ENCODE measurements at places on chromosomes 5 and 9.
A peak's percentile ranks its signal among the peaks of the same experiment; 100 is the strongest.

DNA sequence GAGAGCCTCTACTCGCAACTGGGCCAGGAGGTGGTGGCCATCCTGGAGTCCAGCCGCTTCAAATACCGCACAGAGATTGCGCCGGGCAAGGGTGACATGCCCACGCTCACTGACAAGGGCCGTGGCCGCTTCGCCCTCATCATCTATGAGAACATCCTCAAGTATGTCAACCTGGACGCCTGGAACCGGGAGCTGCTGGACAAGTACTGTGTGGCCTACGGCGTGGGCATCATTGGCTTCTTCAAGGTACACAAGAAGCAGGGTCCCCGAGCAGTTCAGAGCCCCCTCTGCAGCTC is 13.5 kb downstream of the NDST1 start:
- DNase-seq = no peak

GRCh38 chr9:33765411-33765810 is 29.9 kb upstream of the PRSS3 start:
- DNase-seq = no peak

DNA sequence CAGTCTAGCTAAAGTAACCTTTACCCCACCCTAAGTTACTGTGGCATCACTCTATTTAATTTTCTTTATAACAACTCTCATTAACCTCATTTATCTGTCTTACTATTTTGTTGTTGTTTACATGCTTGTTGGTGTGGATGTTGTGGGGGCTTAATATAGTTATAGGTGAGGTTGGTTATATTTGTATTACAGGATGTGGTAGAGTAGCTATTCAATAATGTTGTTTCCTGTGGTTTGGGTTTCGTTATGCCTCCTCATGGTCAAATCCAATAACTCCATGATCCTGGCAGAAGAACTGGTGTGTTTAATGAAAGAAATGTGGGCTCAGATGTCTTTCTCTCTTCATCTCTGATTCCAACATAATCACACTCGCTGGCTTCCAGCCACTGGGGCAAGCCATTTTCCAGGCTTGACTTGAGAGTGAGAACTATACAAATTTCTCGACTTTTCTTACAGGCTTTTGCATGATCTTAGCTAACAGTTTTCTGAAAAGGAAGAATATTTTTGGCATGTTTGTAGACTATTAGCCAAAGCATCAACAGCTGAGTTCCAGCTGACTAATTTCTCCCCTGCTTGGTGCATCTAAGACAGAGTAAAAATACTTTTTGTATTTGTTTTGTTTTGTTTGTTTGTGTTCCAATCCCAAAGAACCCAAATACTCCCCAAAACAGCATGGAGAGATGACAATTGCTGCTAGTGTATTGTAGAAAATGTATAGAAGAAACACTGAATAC is 303.7 kb upstream of the PAPPA start:
- no peak for DNase-seq

DNA sequence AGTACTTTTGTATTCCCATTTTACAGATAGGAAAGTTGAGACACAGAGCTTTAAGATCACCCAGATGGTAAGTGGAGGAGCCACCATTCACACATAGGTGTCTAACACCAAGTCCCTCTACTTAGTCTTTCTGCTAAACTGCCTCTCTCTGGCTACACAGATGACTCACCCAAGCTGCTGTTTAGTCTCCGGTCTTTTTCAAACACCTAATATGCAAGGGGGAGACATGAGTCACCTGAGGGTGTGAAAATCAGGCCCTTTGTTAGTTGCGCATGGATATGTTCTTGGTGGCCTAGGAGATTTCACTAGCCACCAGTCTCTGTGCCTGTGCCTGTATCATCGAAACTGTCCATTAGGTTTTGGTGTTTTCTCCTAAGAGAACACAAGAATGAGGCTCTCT is 117.8 kb downstream of the MAST4 start:
- DNase-seq = peak; percentile 26

GRCh38 chr9:87521834-87522233 is 24.2 kb downstream of the DAPK1 start:
- no peak for DNase-seq

GRCh38 chr5:2754581-2755075 is 3.2 kb upstream of the IRX2 start:
- no peak for DNase-seq

- DNase-seq = no peak
Observed at GRCh38 chr9:19618816-19619215, 170.0 kb downstream of the SLC24A2 start.

GRCh38 chr5:111673891-111674626 is 82.9 kb downstream of the NREP start:
- no peak for DNase-seq

GRCh38 chr9:118269623-118270022 is 565.4 kb downstream of the TLR4 start:
- DNase-seq = no peak

DNA sequence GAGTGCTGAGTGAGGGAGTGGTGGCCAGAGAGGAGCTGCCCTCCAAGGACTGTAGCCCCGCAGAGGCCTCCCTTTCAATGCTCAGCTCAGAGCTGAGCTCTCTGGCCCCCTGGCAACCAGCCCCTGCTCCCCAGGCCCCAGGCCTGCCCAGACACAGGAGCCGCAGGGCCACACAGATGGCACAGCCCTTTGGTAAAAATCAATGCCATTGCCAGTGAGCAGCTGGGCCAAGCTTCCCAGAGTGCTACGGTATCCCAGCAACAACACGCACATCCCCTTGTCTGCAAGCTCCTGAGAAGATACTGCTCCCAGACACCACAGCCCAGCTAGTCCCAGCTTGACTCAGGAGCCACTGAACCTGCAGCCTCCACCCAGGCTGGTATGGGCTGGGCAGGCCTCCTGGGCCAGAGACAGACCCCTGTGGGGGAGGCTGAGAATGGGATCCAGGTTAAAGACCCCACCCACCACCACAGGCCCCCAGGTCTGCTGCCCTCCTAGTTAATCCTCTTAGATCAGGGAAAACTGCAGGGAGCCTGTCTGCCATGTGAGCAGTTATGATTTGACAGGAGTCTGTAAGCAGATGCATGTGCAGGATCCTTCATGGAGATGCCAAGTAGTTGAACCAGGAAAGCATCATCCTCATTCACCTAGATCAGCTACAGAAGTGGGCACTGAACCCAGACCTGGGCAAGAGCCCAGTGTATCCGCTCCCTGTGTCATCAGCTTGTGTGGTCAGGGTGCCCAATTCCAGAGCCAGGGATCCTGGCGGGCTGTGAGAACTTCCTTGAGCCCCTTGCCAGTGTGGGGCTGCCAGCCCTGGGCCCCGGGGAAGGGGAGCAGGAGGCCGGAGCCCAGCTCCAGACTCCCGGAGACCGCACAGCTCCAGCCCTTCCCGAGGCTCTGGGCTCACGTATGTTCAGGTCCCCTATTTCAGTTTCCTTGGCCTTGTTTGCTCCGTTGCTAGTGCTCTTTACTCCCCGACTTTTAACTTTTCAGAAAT is 26.7 kb upstream of the ADAMTS2 start:
- DNase-seq = no peak

- DNase-seq = no peak
Observed at GRCh38 chr9:20317701-20318100, 304.6 kb downstream of the MLLT3 start.

DNA sequence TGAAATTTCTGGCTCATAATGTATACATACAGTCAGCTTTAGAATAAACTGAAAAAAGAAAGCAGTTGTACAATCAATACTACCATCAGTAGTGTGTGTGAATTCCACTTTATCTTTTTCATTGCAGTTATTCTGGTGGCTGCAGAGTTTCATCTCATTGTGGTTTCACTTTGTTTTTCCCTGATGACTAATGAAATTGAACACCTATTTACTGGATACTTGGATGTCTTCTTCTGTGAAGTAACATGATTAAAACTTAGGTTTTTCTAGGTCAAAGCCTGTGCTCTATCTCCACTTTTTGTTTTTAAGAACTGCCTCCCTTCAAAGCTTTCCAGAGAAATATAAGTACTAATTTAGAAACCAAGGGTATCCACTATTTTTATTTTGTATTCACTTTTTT is 174.3 kb downstream of the TRPM3 start:
- no peak for DNase-seq

DNA sequence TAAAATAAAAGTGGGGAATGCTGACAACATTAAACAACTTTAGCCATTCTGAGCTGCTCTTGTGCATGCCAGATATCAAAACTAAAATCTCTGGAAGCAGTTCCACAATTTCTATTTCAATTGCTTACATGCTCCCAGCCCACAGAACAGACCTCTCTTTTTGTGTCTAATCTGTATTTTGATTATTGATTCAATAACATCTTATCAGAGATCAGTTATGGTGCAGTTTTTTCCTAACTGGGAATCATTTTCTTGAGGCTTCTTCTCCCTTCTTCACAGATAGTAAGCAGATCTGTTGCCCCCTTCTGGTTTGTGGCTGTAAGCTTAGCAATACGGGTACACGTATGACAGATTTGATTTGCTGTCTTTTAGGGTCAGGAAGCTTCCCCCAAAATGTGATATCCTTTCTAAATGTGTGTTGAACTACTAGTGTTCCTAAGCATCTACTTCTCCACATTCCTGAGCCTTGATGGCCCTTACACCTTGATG is 39.4 kb downstream of the MRPS27 start:
- DNase-seq = no peak

DNA sequence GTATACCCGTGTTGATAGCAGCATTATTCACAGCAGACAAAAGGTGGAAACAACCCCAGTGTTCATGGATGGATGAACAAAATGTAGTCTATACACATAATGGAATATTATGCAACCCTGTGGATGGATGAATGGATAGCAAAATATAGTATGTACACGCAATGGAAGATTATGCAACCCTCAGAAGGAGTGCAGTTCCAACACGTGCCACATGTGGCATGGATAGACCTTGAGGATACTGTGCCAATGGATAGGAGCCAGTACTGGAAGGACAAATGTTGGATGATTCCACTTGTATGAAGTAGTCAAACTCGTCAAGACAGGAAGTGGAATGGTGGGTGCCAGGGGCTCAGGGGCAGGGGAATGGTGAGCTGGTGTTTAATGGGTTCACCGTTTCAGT is 44.9 kb downstream of the PLEKHG4B start:
- DNase-seq = no peak

DNA sequence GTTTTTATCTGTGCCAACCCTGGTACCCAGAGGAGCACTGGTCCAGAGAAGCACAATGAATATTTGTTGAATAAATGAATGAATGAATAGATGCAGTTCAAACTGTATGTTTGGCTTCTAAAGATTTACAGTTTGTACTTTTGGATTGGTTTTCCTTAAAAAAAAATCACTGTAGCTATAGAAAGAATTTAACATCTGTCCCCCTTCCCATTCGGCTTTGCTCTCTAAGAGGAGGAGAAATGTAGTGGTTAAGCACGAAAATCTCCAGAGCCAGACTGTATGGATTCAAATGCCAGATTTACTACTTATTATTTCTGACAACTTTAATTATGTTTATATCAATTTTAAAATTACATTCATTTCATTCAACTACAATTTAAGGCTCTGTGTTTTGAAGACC is 98.8 kb upstream of the MAMDC2 start:
- DNase-seq = no peak

GRCh38 chr5:133881576-133882388 is 86.6 kb downstream of the C5orf15 start:
- no peak for DNase-seq

DNA sequence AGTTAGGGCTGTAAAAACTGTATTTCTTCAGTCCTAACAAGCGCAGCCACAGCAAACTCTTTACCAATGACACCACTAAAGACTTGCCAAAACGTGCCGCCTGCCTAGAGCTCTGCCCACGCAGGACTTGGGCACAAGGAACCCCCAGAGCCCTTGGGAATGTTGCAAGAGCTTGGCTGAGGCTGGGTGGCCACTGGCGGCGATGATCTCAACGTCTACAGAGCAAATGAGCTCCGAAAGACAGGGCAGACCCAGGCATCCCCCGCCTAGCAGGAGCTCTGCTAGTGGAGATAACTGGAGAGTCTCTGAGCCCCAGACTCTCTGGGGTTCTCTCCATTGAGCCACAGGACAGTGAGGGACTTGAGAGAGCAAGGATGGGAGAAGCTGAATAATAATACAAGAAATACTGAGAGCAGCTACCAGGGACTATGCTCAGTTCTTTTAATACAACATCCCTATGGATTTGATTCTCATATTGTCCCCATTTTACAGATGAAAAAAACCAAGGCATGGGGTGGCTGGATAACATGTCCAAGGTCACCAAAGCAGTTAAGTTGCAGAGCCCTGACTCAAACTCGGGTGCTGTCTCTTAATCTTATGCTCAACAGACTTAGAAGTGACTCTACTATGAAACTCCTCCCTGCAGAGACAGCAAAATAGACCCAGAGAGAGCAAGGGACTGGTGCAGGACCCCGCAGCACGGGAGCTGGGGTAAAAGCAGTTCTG is 32.5 kb downstream of the SHB start:
- no peak for DNase-seq

DNA sequence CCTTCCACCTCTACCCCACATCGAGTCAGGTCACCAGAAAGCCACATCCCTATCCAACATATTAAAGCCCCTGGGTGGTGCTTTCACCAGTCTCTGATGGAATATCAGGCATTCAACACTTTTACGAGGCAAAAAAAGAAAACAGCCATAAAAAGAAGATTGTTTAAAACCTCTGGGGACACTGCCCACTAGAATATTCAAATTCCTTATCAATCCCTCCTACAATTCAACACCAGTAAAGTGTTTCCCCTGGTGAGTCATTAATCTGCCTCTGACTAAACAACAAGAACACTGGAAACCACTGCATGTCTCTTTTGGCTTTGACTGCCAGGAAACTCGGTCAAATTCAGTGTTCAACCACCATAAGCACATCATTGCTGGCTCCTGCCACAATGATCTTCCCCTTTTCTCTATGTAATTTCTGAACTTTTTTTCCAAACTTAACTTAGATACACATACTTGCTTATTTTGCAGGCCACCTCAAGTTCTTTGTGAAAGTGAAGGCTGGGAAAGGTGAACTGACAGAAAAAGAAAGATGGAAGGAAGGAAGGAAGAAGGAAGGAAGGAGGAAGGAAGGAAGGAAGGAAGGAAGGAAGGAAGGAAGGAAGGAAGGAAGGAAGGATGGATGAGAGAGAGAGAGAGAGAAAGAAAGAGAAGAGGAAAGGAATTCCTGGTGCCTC is 105.3 kb downstream of the PAX5 start:
- DNase-seq = no peak

DNA sequence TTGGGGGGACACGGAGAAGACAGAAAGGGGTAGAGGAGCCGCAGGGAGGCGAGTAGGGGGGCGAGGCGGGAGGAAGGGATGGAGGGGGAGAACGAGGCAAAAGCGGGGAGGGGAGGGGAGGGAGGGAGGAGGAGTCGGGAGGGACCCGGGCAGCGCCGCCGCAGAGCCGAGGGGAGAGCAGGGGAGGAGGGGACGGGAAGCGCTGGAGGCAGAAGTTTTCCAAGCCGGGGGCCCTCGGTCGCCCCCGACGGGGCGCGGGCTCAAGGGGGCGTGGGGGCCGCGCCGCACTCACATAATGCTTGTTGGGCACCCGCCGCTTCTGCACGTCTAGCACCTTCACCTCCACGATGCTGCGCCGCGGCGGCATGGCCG is 353 bp downstream of the SH3PXD2B start:
- DNase-seq = peak; percentile 14
